Activated T-helper 1 cell treated with Interleukin-2 at 50 U/mL for 16 hours (primary cell): ENCODE measurements at places on chromosomes 1 and 21.

GRCh38 chr21:39503123-39503762 is 51.5 kb downstream of the SH3BGR start:
- no peak for DNase-seq

GRCh38 chr1:162488219-162488618 is 9.4 kb upstream of the UHMK1 start:
- DNase-seq: no peak

DNA sequence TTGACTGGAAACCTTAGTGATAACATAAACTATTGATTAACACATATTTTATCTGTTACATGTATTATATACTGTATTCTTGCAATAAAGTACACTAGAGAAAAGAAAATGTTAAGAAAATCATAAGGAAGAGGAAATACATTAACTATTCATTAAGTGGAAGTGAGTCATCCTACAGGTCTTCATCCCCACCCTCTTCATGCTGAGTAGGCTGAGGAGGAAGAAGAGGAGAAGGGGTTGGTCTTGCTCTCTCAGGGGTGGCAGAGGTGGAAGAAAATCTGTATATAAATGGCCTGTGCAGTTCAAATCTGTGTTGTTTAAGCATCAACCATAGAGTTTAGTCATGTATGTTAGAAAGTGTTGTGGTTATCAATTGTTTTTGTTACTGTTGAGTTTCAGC is 66.1 kb upstream of the CHODL start:
- no peak for DNase-seq

- DNase-seq: no peak
Observed at GRCh38 chr1:73907051-73907450, 290.9 kb downstream of the LRRIQ3 start.

DNA sequence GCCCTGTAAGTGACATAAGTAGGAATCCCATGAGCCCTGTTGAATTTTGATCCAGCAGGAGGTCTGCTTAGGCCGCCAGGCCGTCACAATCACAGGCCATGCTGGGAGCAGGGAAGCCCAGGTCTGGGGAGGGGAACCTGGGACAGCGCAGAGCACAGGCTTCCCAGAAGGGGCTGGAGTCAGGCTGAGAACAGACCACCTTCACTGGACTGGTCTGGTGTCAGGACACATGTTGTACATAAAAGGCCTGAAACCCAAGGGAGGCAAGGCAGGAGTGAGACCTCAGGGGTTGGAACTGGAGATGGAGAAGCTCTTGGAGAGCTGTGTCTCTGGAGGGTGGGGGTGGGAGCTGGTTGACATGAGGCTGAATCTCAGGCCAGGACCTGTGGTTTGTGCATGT is 63.3 kb upstream of the ARTN start:
- DNase-seq: no peak

GRCh38 chr21:26405735-26406361 is 167.2 kb downstream of the CYYR1 start:
- DNase-seq: no peak

DNA sequence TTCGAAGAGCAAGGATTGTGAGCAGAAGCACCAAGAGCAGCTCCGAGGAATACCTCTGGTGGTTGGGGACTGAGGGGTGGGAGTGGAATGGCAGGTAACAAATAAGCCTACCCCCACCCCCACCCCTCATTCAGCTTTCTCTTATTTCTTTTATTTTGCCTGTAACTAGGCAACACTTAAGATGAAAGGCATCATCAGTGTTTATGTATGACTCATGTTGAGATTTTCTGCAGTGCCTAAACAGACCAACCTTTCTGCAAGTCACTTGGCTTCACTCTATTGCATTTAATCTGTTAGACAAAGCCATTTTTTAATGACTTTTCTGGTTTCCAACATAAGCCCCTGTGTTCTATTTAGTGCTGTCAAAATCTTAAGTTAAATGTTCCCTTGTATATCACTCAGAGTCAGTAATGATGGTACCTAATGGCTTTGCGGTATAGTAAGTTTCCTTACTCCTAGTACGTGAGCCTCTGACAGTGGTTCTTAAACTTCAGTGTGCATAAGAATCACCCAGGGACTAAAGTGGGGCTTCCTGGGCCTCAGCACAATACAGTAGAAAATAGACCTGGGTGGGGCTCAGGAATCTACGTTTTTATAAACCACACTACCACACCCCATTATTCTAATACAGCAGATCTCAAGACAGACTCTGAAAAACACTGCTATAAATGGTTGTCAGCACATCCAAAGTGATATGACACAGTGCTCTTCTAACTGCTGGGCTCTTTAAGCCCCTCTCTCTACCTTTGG is 19.9 kb downstream of the CASQ2 start:
- DNase-seq: no peak
